H9 (cell line): ENCODE measurements at places on chromosomes 4 and X. TPM values are rescaled to one million over a fixed set of nuclear protein-coding genes. Genes with fewer than 3 reads are reported as not detected.

DNA sequence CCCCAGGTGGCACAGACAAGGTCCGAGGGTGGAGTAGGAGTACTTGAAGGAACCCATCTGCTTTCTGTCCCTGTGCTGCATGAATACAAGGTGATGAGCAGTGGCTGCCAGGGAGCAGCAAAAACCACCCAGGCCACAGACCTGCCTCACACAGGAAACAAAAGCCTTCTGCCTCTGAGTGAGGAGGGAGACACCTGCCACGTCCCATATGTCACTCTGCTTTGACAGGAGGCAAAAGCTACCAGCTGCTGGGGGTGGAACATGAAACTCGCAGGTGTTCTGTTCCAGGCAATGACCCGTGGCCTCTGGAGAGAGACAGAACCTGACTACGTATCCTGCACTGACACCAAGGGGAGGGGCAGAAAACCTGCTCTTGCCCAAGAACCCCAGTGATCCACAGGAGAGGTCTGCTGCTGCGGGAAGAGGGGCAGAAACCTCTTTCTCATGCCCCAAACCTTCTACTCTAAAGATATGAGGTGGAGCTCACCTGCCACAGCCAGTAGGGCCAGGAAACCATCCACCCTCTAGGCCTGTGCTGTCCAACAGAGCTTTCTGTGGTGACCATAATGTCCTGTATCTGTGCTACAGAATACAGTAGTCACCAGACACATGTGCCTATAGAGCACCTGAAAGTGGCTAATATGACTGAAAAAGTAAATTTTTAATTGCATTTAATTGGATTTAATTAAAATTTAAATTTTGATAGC, 172.9 kb downstream of the PRDM5 start:
- no peak for DNase-seq
- no peaks in the 10 kb centered on the region for H3K27me3 ChIP-seq
- H3K4me1 ChIP-seq = no peaks in the 10 kb centered on the region
- peaks cover 38% of the 10 kb centered on the region for H3K36me3 ChIP-seq

Gene CFAP47
- total RNA-seq = 0.09 TPM in 1 of 2 replicates, not detected in the other

Gene MID1IP1
- 100 and 102 TPM in 2 replicates for total RNA-seq

Gene PGK1
- 564 and 581 TPM in 2 replicates for total RNA-seq

Gene NALF2
- 9.7 and 11.2 TPM in 2 replicates for total RNA-seq
